NCI-H1105 (cell line): ENCODE measurements at places on chromosomes 12 and 14.

- no peak for DNase-seq
Measured at GRCh38 chr12:125856896-125857295, 791.7 kb downstream of the AACS start.

DNA sequence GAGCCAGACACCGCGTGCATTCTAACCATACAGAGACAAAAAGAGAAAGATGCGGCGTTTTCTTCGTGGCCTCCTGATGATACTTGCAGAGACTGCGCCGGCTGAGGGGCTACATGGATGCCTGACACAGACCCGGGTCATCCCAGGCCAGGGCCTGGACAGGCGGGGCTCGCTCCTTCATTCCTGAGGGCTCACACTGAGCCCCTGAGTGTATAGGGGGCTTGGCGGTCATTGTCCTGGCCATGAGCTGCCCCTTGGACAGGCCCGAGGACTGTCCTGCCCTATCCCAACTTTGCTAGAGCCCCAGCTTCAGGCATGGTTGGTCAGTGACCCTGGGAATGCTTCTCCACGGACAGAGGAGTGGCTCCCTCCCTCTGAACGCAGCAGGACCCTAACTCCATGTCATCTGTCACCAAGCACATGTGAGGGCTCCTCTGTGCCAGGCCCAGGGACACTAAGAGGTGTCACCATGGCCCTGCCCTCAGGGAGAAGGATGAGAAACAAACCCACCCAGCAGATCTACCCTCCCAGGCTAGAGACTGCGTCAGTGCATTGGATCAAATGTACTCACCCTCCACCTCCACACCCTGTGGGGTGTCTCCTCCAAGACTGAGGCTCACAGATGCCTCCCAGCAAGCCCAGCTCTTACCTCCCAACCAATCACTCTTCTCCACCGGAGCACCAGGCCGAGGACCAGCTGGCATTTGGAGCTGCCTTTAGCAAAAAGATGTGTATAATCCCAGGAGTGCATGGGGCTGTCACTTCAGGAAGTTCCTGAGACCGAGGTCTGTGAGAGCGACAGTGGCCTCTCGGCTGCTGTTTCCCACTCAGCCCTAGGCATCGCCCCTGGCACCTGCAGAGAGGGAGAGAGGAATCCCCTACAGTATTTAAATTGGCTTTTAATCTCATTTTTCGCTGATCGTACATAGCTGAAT lies 102.7 kb downstream of the DICER1 start:
- DNase-seq: no peak

GRCh38 chr12:45504316-45505010 lies 225.0 kb upstream of the ARID2 start:
- DNase-seq: no peak

GRCh38 chr12:28425526-28425925 lies 235.3 kb downstream of the CCDC91 start:
- no peak for DNase-seq

- DNase-seq: no peak
Measured at GRCh38 chr14:77579780-77580179, 36.7 kb downstream of the SPTLC2 start.

DNA sequence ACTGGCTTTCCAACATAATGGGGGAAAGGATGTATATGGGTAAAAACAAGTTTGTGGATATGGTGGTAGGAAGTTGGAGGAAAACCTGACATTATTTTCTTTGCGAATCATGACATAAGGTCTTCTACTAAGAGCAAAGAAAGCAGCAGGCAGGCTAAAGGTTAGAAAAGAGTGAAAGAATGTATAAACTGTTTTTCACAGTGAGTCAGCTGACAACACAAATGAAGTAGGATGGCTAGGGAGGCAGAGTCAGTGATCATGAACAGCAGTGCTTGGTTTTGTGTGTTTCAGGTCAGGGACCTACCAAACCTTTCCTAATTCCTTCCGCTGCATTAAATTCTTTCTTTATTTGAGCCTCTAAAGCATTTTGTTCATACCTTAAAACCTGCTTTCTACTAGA lies 46.3 kb upstream of the CATSPERB start:
- DNase-seq: no peak

- DNase-seq: no peak
Measured at GRCh38 chr14:94022532-94023411, 3.4 kb upstream of the OTUB2 start.

GRCh38 chr12:12592930-12593329 lies 18.7 kb upstream of the CREBL2 start:
- no peak for DNase-seq

DNA sequence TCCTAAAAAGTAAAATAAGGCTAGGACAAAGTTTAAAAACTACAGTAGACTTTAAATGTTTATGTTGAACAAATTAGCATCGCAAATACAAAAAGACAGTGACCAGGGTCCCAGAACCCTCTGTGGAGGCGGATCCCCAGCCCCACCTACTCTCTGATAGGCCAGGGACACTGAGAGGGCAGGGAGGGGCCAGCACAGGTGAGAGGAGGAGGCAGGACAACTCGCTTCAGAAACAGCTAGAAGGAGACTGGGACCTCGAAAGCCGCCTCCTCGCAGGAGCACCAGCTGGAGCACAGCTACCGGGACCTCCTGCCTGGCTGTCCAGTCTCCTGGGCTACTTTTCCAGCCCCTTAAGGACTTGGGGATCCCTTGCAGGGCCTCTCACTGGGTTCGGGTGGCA lies 992 bp downstream of the DNAH10 start:
- peak; percentile 12 for DNase-seq

DNA sequence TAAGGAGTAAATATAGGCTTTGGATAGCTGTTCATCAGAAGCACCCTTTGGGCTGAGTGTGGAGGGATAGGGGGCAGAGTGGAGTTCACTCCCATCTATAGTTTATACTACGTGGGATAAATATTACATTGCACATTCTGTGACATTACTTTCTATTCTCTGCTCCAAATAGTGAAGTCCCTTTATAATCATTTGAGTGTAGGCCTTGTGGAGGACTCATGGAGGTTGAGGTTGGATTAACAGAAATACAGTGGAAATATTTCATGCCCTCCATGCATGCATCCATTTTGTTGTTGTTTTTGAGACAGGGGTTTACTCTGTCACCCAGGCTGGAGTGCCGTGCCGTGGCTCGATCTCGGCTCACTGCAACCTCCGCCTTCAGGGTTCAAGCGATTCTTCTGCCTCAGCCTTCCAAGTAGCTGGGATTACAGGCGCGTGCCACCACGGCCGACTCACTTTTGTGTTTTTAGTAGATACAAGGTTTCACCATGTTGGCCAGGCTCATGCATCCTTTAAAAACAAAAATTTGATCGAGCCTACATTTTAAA lies 1.4 kb downstream of the CHPT1 start:
- DNase-seq: no peak
